ENCODE measurements at places on chromosomes 16 and 17.
A peak's percentile ranks its signal among the peaks of the same experiment; 100 is the strongest.

GRCh38 chr16:30555315-30556124 lies 2.7 kb downstream of the ZNF764 start:
- DNase-seq = no peak

DNA sequence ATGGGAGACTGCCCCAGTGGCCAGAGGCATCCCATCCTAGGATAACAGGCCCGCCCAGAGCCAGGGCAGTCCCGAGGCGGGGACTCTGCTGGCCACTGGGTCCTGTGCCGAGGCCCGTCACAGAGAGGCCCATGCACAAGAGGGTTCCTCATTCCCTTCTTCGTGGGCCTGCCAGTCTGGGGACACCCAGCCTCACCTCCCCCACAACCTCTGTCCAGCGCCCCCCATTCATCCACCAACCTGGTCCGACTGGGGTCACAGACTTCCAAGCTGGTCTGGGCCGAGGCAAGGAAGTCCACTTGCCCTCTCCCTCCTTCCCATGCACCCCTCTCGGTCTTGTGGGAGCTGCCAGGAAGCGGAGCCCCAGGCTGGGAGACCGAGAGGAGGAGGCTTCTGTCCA lies 94.2 kb upstream of the PLCG2 start:
- no peak for DNase-seq

- DNase-seq = no peak
Observed at GRCh38 chr16:87192452-87193073, 124.6 kb downstream of the C16orf95 start.

- DNase-seq = no peak
Observed at GRCh38 chr17:61875285-61875684, 12.0 kb upstream of the BRIP1 start.

GRCh38 chr16:17403156-17403809 lies 67.5 kb downstream of the XYLT1 start:
- DNase-seq = no peak

GRCh38 chr17:28716740-28717577 lies 709 bp downstream of the RAB34 start:
- DNase-seq = no peak

- DNase-seq = no peak
Observed at GRCh38 chr16:75152635-75153034, 4.3 kb downstream of the ZFP1 start.

GRCh38 chr17:81454473-81454872 lies 58.1 kb downstream of the ACTG1 start:
- no peak for DNase-seq

GRCh38 chr17:67506966-67507365 lies 129.9 kb downstream of the PITPNC1 start:
- DNase-seq = no peak

DNA sequence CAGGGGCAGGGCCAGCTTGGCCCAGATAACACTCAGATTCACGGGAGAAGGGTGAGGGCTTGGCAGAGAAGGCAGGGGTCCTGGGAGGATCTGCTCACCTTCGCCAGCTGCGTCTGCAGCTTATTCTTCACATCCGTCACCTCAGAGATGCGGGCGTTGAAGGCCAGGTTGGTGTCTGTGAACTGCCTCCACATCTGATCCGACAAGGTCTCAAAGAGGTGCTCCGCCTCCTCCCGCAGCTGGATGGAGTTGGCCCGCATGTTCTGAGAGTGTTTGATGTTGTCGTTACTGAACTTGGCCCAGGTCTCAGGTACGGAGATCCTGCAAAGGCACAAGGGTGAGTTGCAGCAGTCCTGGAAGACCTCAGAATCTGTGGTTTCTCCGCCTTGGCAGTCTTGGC lies 18.9 kb downstream of the TEKT5 start:
- DNase-seq = no peak

DNA sequence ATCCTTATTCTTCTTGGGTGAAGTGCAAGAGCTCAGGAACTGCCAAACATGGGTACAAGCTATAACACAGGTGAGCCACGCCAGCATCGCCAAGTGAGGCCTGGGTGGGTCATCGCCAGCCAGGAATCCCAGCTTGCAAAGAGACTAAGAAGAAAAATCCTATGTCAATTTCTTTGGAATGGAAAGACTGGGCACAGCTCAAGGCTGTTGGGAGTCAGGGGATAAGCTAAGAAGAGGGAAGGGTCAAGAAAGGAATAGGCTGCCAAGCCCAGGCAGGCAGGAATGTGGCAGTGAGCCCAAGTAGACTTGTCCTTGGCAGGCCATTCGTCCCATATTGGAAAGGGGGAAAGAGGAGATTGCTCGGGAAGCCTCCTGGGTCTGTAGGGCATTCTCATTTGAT lies 191.4 kb upstream of the CDH5 start:
- DNase-seq = no peak

- DNase-seq = no peak
Observed at GRCh38 chr16:79628988-79629387, 28.5 kb upstream of the MAF start.

DNA sequence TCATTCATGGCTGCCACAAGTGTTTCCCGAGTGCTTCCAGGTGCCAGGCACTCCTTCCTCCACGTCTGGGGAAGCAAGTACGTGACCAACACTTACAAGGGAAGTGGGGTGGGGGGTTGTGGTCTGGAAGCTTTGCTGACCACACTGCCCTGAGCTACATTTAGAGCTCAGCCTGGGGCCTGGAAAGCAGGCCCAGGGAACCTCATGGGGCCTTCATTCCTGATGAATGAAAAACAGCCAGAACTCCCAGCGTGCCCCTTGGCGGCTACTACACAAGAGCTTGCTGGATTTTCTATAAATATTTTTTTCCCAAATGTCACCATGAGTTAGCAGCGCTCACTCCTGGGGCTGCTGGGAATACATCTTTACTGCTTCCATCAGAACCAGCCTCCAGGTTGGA lies 73.3 kb downstream of the ABCC12 start:
- DNase-seq = no peak

DNA sequence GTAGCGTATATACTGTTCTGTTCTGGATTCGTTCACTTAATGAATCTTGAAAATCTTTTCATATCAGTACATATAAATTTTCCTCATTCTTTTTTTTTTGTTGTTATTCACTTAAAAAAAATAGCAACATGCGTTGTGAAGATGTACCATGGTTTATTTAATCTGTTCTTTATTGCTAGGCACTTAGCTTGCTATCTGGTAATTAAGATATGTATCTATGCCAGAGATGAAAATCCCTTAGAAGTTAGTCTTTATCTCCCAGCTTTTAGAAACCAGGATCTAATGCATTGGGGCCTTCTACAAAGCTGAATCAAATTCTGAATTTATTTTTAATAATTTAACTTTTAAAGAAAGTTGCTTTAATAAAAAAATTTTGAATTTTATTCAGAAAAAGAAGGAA lies 13.0 kb upstream of the DNAJA2 start:
- no peak for DNase-seq

DNA sequence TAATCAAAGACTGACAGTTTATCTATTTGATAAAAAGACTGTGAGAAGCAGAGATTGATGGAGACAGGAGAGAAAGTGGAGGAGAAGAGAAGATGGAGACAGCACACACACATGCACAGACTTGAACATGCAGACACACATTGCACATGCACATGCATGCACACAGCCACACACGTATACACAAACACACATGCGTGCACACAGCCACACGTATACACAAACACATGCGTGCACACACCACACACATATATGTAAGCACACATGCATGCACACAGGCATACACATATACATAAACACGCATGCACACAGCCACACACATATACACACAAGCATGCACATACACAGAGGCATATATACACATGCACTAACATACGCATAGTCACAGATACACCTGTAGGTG lies 313.4 kb downstream of the HAPSTR1 start:
- DNase-seq = no peak

- no peak for DNase-seq
Observed at GRCh38 chr17:7215136-7215638, 4.4 kb downstream of the DLG4 start.

GRCh38 chr17:40320756-40321523 lies 12.0 kb downstream of the RARA start:
- no peak for DNase-seq

DNA sequence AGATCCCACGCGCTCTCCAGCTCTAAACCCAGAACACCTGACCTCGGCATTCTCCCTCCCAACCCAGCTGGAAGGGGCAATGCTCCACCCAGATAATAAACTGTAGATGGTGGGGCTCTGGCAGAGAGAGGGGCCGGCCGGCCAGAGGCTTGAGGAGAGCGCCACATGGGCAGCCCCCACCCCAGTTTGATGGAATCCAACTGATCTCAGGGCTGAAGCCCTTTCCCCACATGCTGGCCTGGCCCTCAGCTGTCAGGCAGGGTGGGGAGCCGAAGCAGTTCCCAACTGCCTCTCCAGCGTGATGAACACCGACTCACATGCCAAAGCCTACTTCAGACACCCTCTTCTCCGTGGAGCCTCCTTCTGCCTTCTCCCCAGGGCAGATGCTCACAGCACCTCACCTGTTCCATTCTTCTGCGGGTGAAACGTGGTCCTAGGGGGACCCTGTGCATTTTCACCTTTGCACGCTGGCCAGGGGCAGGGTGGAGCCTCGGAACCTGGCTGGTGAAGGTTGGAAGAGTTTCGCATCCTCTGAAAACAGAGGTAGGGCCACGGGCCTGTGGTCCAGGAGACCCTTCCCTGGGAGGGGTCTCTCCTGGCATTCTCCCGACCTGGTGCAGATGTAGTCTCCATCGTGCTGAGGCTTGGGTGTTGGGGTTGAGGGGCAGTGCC lies 65.7 kb upstream of the ZNF469 start:
- DNase-seq = no peak

DNA sequence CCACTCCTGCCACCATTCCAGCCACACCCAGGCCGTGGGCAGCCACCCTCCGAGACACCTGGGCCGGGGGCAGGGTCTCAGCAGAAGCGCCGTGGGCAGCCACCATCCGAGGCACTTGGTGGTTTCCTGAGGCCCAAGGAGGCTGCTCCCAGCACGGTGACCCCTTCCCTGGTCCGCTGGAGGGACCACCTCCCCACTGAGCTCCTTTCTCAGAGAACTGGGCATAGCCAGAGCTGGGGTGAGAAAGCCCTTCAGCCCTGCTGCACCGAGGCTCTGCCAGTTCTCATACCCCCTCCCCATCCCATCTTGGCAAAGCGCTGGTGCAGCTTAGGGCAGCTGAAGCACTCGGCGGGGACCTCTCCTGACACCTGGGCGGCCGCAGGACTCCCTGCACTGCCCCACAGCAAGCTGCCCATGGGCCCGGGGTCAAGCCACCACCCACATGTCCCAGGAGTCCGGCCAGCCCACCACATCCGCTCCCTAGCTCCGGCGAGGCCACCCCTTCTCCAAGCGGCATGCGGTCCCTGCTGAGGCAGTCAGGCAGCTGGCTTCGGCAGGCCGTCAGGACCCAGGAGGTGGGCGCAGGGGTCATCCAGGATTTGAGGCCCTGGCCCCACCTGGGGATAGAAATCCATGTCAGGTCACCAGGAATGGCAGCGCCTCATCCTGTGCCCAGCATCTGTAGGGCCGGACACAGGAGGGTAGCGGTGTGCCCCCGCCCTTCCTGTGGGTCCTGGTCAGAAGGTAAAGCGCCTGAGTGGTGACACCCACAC lies 1.3 kb upstream of the CYBA start:
- DNase-seq = no peak

DNA sequence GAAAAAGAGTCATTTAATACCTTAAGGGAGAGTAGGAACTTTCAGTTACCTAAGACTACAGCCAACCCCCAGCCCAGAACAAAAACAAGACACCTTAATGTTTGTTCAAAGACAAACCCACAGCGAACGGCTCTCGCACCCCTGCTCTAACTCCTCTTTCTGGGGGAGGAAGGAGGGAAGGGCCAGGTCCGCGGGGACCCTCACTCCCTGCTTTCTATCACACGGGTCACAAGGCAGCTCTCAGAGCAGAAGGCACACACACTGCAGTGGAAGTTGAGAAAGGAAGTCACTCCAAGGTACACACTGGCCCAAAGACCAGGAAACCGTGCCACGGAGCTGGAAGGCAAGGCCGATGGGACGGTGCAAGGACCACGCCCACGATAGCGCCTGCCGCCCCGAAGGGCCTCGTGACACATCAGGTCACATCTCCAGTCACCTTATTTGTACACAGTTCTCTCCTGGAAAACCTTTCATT lies 10.0 kb downstream of the LITAFD start:
- DNase-seq = no peak

DNA sequence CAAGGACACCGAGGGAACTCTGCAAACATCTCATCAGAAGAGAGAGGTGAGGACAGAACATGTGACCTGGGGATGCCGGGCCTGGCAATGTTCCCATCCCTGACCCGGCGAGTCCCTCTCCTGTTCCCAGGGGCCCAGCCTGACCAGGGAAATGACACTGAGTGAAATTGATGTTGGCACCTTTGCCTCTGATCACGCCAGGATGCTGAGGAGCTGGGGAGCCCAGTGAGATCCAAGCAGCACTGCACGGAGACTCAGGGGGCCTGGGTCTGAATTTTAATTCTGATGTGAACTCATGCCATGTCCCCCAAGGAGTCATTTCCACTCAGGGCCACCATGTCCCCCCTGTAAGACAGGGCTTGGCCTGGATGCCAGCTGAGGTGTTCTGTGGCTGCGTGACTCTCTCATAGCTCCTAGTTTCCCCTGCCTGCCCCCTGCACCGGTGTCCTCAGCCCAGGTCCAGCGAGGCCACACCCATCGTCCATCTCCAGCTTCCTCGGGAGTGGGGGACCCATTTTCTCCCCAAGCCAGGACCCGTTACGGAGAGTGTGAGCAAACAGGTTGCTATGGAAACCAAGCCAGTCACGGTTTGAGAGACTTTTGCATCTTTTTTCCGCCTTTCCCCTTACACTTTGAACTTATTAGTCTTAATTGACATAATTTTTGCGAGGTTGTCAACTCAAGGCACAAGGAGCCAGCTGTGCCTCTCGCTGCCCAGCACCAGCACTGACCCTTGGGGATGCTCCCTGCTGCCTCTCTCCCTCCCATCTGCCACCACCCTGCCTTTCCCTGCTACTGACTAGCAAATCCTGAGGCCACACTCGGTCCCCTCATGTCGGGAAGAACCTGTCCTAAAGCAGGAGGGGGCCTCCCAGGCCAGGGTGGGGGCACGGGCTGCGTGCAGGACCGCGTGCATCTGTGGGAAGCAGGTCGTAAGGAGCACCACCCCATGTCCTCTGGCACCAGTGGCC lies 150.0 kb downstream of the SDK2 start:
- DNase-seq = no peak

- peak; percentile 82 for DNase-seq
Observed at GRCh38 chr16:58494981-58495520, 4.9 kb upstream of the NDRG4 start.

- DNase-seq = no peak
Observed at GRCh38 chr16:73101568-73101967, 53.6 kb upstream of the ZFHX3 start.

Measured in SHP77 treated with DMSO at 0.1 percent for 48 hours (cell line).